Spleen (tissue), 13 donors: ENCODE measurements at places on chromosomes 2 and 18. TPM values are rescaled to one million over a fixed set of nuclear protein-coding genes. Genes with fewer than 3 reads are reported as not detected.

DNA sequence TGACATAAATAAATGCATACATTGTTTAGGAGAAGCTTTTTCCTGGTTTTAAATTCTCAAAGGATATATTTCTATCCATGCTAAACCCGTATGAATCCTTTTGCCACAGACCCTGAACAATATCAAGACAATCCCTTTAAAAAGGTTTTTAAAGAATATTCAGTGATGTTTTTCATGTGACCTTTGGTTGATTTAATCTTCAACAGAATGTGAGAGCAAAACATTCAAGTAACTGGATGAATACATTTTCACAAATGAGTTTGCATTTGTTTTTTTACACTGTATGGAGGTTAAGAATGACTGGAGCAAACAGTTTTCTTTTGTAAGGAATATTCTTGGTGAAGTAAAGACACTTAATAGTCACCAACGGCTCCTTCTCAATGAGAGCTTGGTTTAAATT is 139.4 kb upstream of the CWC22 start:
- no peaks in the 10 kb centered on the region for H3K4me1 ChIP-seq
- no peak overlapping the region for H3K27ac ChIP-seq
- H3K27me3 ChIP-seq, result no peaks in the 10 kb centered on the region
- no peak overlapping the region for H3K4me3 ChIP-seq
- H3K36me3 ChIP-seq, result no peaks in the 10 kb centered on the region

- peak; percentile 86 for DNase-seq
- no peaks in the 10 kb centered on the region for H3K36me3 ChIP-seq
- peaks cover 27% of the 10 kb centered on the region for H3K4me1 ChIP-seq
- peak overlapping the region; percentile 64 for H3K27ac ChIP-seq
These were observed 16.0 kb downstream of the PDCD1 start for GRCh38 chr2:241842620-241843211.

- H3K36me3 ChIP-seq, result no peaks in the 10 kb centered on the region
- no peak overlapping the region for H3K4me3 ChIP-seq
- H3K27ac ChIP-seq, result no peak overlapping the region
- no peak for DNase-seq
- no peaks in the 10 kb centered on the region for H3K4me1 ChIP-seq
These were observed 95.9 kb upstream of the DLGAP1 start for GRCh38 chr18:4551001-4551360.

DNA sequence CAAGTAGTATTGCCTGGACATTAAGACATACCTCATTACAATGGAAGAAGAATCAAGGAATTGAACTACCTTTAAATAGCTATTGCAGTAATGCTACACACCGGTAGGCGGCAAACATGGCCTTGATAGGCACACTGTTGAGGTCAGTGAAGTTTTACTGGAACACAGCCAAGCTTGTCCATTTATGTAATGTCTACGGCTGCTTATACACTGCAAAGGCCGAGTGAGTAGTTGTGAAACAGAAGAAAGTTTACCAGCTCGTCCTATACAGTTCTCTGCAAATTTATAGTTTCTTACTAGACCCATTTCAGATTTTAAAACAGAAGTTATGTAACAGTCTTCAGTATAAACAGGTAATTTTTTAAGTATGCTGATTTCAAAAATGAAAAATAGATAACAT is 38.8 kb downstream of the PPP4R1 start:
- no peaks in the 10 kb centered on the region for H3K27me3 ChIP-seq
- no peak for DNase-seq

KIAA2012 gene
- not detected for total RNA-seq

DNA sequence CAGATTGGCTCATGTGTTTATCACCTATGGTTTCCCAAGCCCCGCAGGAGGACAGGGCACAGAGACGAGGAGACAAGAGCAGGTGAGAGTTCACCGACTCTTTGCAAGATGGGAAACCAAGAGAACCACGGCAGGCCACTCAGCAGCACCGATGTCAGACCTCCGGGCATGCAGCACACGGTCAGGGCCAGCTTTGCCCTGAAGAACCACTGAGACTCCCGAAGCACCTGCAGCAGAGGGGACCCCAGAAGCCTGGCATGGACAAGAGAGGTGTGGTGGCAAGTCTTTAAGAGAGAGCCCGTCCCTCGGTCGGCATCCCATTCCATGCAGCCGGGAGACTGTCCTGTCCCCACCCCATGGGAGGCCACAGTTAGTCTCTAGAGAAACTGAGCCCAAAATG is 36.6 kb upstream of the TAF1B start:
- H3K4me1 ChIP-seq, result no peaks in the 10 kb centered on the region
- no peak overlapping the region for H3K4me3 ChIP-seq
- H3K36me3 ChIP-seq, result no peaks in the 10 kb centered on the region

DNA sequence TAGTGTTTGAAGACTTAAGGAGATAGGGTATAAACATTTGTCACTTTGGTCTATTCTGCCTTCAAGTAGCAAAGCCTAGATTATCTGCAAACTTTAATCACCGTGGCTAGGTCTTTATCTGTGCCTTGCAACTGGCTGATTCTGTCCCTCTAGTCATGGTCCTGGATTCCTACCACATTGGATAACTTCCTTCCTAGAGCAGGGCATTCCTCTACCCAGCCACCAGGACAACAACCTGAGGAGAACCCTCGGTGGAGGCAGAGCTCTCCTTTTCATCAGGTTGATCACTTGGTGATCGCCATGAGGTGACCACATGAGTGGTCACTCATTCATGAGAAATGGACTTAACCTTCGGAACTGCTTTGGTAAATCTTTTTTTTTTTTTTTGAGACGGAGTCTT is 25.3 kb upstream of the PTPRM start:
- no peak overlapping the region for H3K4me3 ChIP-seq
- no peak for DNase-seq
- no peaks in the 10 kb centered on the region for H3K36me3 ChIP-seq
- H3K27me3 ChIP-seq, result no peaks in the 10 kb centered on the region
- no peak overlapping the region for H3K27ac ChIP-seq
